ENCODE measurements at places on chromosomes 1 and 21.

DNA sequence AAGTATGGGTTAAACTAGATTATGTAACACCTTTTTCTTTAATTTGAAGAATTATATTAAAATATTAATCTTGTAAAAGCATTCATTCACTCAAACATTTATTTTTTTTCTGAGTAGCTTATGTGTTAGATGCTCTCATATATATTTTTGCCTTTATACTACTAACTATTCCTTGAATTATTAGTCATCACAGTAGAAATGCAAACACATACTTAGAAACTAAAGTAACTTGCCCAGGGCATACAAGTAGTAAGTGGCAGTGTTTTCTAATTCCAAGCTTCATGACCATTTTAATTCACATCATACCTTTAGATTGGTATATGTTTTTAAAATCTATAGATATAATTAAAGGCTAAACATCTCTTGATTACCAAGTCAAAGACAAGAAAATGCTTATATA is 1271.0 kb downstream of the BRINP3 start:
- DNase-seq, result no peak

DNA sequence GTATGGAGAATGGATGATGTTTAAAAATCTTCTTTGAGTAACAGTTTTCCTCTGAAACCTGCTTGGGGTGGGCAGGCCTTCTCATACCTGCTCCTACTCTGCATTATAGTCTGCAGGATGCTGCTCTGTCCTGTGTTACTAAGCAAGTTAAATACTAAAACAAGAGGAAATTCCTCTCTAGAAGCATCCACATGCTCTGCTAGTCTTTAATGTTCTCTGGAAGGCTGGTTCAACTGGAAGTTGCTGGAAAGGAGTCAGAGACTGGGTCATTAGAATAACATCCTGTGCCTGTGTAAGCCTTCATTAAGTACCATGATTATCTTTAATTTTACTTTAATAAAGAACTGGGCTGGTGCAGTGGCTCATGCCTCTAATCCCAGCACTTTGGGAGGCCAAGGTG is 5.8 kb downstream of the SELP start:
- DNase-seq, result no peak

GRCh38 chr21:46161633-46162592 is 6.5 kb upstream of the FTCD start:
- no peak for DNase-seq

GRCh38 chr1:233605205-233605604 is 8.7 kb upstream of the KCNK1 start:
- DNase-seq, result no peak

DNA sequence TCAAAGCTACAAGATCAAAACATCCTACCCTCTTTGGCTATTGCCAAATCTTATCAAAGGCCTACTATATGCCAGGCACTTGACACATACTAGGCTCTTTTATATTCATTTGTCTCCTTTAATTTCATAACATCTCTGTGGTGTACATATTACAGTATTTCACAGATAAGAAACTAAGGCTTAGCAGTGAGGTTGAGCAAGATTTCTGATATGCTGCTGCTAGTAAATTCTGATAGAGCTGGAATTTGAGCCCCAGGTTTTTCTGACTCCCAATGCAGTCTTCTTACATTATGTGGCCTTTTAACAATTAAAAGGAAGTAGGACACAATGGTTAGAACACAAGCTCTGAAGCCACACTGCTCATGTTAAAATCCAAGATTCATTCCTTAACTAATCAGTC is 16.8 kb downstream of the CCDC185 start:
- no peak for DNase-seq

DNA sequence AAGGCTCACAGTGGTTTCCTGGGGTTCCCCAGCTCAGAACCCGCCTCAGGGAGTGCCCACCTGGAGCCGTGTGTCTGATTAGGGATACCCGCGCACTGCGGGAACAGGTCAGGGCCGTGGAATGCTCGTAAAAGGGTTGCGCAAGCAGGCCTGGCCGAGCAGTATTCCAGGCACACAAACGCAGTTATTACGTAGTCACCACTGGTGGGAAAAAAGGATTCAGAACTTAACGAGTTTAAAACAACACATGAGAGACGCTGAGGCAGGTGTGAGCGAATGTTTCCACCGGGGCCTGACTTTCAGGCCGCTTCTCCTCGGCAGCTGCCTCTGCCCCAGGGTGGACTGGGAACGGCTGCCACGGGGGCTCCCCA is 18.2 kb downstream of the PLCH2 start:
- no peak for DNase-seq

- DNase-seq, result no peak
These were observed 109.8 kb downstream of the TOMM20 start for GRCh38 chr1:235018720-235019444.
